Hepatocyte (in vitro differentiated cells): ENCODE measurements at places on chromosomes 1 and 21. TPM values are rescaled to one million over a fixed set of nuclear protein-coding genes. Genes with fewer than 3 reads are reported as not detected.

DNA sequence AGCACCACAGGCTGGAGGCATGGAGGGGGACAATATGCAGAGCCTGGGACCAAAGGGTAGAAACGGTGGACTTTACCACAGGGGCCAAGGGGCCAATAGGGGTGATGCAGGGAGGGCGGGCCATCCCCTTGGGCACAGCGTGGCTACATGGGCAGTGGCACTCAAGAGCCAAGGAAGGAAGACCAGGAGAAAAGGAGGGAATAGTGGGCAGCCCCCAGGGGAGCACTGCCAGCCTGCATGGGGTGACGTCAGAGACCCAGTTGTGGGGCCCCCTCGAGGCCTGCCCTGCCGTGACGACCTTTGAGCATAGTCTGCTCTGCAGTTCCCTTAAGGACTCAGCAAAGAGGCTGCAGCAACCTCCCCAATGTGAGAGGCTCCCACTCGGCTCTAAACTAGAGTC, 95.5 kb upstream of the TMPRSS2 start:
- no peak for DNase-seq

GRCh38 chr21:28614791-28615190, 377.9 kb downstream of the LTN1 start:
- no peak for DNase-seq

The TAS1R3 gene
- 0.42 and 1.0 TPM in 2 replicates for polyA plus RNA-seq

GRCh38 chr1:175252561-175252960, 60.0 kb upstream of the KIAA0040 start:
- no peak for DNase-seq

The MMP23B gene
- 136 and 184 TPM in 2 replicates for polyA plus RNA-seq

DNA sequence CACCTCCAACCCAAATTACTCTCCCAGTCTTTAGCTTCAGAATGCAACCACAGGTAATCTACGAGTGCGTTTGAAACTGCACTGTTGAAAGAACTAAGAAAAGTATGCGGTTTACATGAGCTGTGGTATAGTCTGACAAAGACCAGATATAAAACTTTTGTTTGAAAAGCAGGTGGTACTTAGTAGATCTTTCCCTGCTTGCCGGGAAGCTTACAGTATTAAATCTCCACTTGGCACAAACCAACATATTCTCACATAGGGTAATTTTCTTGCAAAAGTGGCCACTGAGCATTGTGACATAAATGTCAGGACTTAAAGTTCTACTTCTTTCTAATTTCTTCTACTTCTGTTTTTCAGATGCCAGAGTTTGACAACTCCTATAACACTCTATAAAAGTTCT, 8.4 kb downstream of the RGS2 start:
- no peak for DNase-seq

DNA sequence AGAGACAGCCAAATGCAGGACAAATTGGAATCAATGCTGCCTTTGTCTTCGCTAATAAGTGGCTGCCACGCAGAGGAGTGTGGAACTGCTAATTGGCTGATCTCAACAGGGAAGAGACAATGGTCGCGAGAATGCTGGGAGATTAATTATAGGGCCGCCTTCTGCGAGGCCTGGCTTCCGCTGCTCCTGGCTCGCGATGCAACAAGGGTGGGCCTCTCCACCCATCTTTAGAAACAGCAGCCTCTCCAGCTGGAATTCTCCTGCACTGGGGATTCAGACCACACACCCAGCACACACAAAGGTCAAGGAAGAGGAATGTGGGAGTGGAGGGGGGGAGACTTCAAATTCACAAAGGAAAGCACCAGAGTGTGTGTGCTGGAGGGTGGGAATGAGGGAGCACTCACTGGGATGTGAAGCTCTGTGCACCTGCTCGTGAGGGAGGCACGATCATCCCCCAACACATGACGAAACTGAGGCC, 200.7 kb upstream of the GRIK3 start:
- DNase-seq: no peak

The HSPB7 gene
- 59.4 and 66.2 TPM in 2 replicates for polyA plus RNA-seq

The STUM gene
- polyA plus RNA-seq: 0.06 TPM in 1 of 2 replicates, not detected in the other

- no peak for DNase-seq
Observed at GRCh38 chr1:59096501-59096900, 200.4 kb upstream of the FGGY start.

GRCh38 chr1:33667386-33668282, 195.2 kb downstream of the ZSCAN20 start:
- DNase-seq: no peak

The PSMG1 gene
- 81.4 and 99.0 TPM in 2 replicates for polyA plus RNA-seq

The PTGFR gene
- polyA plus RNA-seq: 1.1 and 1.9 TPM in 2 replicates

DNA sequence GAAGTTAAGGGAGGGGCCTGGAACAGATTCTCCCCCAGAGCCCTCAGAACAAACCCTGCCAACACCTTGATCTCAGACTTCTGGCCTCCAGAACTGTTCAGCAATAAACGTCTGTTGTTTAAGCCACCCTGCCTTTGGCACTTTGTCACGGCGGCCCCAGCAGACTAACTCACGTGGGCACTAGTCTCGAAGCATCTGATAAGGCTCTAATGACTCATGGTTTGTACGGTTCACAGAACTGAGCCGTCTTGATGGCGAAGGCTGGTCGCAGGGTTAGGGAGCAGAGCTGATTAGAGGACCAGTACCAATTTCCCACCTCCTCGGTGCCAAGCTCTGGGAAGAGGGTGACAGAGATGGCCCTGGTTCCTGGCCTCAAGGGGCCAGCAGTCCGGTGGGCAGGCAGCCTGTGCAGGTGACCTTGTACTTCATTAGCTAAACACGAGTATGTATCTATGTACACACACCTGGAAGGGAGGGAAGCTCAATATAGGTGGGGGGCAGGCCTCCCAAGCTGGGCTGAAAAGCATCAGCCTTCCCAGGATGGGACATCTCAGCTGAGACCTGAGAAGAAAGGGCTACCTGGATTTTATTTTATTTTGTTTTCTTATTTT, 112.8 kb downstream of the MRPS6 start:
- DNase-seq: peak; percentile 68

The KRTAP12-2 gene
- not detected in 2 replicates for polyA plus RNA-seq

DNA sequence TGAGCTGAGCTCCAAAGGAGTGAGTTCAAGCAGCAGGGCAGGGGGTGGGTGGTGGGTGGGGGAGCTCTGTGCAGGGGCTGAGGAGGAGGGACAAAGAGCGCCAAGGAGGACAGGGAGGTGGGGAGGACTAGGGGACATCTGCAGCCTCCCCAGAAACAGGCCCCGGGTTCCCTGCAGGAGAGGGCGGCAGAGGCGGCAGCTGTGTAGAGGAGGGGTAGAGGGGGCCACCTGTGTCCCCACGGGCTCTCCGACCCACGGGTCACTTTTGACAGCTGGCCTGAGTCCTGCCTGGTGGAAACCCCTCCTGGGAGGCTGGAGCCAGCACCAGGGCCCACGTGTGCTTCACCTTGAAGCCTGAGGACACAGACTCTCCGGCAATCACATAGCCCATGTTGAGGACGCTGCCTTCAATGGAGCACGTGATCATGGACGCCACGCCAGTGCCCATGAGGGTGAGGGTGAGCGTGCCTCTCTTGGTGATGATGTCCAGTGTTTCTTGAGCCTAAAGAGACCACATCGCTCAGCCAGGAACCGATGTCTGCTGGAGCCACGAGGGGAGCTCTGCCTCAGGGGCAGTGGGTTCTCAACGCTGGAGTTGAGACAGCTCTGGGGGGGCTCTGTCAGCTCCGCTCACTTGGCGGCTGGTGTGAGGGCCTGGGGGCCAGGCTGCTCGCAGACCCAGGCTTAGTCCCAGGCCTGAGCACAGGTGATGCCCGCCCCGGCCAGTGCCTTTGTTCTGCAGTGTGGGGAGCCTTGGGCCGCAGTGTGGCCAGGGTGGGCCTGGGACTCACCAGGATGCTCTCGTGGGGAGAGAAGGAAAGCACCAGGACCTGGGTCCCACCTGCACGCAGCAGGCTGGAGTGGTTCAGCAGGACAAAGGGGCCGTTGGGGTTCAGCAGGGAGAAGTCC, 6.6 kb upstream of the TMEM52 start:
- peak; percentile 2 for DNase-seq

GRCh38 chr21:36076878-36077655, 7.2 kb downstream of the CBR1 start:
- no peak for DNase-seq

- DNase-seq: no peak
Observed at GRCh38 chr1:92791487-92792066, 6.7 kb upstream of the EVI5 start.
